ENCODE measurements at places on chromosomes 12 and 14.

DNA sequence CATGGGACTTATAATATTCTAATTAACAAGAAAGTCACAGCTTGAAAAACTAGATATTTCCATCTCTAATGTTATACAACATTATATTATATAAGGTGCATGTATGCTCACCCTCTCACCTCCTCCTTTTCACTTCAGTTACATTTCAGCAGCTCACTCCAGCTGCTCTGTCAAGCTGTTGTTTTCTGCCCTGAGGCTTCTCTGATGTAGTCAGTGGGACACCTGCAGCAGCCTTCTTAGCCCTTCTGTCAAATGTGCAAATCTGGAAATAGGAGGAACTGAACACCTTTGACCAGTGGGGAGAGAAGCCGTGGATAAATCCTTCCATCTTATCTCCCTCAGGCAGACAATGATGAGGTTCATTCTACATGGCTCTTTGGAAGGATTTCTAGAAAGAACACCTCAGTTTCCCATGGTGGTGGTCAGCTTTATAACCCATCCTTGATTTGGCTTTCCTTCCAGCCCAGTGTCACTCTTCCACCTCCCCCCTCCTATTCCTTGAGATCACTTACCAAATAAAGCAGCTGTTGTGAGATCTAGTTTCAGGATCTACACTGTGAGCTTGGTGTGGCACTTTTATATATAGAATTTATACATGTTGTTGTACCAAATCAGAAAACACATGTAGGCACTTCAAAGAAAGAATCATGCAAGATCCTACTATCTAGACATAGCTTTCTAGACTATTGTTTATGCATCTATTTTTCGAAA lies 79.6 kb upstream of the STK38L start:
- DNase-seq, result no peak

DNA sequence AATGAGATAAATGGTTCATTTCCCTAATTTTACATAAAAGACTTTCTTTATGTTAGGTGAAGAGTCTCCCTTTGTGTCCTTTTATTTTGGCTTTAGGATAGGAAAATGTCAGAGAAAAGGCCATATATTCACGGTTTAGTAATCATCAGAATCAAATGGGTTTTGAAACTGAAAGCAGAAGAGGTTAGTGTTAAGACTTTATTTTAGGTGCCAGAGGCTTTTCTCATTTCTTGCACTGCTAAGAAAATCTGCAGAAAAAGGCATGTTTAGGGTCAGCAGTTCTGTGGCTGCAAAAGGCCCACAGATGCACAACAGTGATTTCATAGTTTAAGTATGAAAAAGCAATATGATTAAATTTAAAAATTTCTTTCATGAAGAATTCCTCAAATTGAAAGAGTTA lies 80.4 kb upstream of the SINHCAF start:
- DNase-seq, result no peak

DNA sequence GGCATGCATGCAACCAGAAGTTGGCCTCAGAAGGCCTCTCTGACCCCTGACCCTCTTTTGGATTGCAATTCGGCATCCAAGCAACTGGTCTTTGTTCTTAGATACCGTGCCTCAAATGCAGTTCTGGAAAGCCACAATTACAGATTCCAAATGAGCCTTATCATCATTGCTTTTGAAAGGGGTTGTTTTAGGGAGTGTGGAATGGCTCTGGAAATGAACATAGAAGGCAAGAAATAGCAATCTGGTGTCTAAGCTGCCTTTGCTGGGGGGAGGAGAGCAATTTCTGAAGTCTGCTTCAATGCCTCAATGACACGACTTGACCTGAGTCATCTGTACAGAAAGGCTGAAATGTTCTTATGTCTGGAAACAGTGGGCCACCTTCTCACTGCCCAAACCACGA lies 250.1 kb downstream of the NUAK1 start:
- no peak for DNase-seq

DNA sequence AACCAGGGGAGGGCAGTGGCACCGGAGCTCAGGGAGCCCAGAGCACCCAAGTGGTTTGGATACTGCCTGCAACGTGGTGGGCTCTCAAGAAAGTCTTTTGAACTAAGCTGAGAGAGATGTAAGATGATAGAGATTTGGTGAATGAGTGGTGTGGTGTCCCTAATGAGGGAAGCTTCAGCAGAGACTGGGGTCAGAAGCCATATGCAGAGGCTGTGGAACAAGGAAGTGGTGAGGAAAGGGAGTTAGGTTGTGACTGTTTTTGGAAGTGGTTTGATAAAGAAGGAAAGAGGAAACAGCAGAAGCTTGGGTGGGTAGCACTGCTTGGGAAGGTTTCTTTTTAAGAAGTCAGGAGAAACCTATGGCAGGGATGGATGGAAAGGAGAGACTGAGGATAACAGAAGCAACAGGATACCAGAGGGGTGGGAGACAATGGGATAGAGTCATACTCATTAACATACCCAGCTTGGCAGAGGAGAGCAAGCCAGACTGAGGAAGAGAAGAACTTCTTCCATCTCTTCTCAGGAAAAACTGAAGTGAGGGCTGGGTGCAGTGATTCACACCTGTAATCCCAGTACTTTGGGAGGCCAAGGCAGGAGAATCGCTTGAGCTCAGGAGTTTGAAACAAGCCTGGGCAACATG lies 24.1 kb downstream of the SLC4A8 start:
- no peak for DNase-seq

GRCh38 chr14:58430156-58430555 lies 2.6 kb downstream of the KIAA0586 start:
- DNase-seq, result peak; percentile 40

- DNase-seq, result peak; percentile 72
Measured at GRCh38 chr12:7376196-7376595, 67.8 kb downstream of the CD163L1 start.

- DNase-seq, result no peak
Measured at GRCh38 chr14:101564819-101565698, 3.8 kb downstream of the DIO3 start.

- DNase-seq, result no peak
Measured at GRCh38 chr14:35347323-35348043, 55.3 kb downstream of the PSMA6 start.

Data from HS-5 (cell line).